ENCODE measurements at places on chromosomes 12 and 14.

DNA sequence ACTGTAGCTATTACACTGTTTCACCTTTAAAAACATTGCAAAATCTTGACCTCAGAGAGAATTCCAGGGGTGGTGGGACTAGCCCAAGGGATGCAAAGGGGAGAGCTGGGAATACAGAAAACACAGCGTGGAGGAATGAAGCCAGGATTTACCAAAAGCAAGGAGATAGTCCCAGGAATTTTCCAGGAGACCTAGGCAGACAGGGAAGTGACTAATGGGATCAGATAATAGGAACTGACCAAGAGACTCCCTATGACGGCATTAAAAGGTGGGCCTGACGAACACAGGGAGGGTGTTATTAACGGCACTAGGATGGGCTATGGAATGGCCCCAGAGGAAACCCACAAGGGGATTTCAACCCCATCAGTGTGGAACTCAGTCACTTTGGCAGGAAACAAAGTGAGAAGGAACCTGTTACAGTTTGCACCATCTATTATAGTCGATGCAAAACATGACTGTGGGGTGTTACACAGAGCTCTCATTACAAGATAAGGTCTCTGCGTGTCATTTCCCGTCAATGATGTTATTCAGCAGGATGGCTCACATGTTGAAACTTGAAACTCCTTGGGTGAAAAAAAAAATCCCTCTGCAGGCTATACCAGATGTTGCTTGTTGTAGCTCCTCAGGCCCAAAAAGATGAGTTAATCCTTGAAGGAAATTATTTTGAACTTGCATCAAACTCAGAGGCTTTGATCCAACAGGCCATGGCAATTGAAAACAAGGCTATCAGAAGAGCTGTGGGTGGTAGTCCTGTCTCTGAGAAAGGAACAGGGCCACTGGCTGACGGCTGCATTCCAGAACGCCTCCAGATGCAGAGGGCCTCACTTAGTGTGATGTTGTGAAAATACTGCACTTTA lies 58.7 kb downstream of the DRAM1 start:
- DNase-seq = no peak

DNA sequence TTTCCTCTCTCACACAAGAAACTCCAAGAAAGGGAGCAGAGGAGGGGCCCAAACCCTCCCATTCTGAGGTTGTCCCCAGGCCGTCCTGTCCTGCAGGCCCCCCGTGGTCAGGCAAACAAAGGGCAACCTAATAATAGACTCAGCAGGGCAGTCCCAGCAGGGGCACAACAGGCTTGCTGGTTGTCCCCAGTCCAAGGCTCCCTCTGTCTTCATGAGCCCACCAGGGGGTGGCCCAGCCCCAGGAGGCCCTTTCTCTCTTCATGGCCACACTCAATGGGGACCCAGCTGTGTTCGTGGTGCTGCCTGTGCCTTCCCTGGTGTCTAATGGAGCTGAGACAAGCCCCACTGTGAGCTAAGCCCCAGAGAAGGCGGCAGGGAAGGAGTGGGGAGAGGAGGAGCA lies 359.9 kb downstream of the ADGRD1 start:
- DNase-seq = no peak

DNA sequence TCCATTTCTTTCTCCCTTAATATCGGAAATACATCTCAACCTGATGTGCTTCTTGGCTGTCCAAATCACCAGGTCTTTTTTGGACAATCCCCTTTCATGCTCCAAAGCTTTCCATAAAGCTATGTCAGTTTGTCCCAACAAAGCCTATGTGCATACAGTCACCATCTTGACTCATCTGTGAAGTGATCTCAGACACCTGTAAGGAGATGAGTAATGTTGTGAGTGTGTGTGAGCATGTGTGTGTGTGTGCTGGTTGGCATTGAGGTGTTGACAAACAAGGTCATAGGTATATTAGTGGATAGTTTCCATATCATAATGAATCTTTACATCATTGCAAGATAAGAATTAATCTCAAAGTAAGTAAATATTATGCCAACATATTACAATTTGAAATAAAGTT lies 1243.3 kb upstream of the SEL1L start:
- DNase-seq = no peak

GRCh38 chr14:92624764-92625163 lies 111.2 kb downstream of the RIN3 start:
- DNase-seq = no peak

DNA sequence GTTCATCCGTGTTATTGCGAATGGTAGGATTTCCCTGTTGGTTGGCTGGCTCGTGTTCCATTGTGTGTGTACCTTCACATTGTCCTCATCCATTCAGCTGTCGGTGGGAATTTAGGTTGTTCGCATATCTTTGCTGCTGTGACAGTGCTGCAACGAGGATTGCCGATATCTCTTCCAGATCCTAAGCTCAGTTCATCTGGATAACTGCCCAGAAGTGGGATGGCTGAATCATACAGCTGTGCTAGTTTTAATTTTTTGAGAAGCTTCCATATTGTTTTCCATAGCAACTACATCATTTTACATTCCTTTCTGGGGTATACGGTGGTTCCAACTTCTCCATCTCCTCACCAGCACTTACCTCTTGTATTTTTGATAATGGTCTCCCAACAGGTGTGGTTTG lies 292.8 kb upstream of the SFSWAP start:
- no peak for DNase-seq

All from inflammatory macrophage treated with lipopolysaccharide for 1 hour (primary cell).